ENCODE measurements at places on chromosomes 6 and 20.

DNA sequence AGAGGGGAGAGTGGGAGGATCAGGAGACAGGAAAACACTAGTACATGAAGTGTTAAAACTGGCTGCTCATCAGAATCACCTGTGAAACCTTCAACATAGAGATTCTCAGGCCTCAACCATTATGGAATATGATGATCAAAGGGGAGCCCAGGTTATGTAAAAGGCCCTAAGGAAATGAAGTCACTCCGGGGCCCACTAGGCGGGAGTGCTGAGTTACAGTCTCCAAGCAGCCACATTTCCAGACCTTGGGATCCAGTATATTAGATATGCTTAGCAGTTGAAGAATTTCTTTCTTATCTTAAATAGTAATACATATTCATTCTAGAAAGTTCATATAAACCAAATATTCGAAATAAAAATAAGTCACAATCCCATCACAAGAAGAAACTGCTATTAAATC, 476.3 kb downstream of the PRKN start:
- DNase-seq = no peak

GRCh38 chr20:13638496-13639149, at the start of gene TASP1:
TSS of gene TASP1 (minus strand) at chr20:13638932. CDS start at chr20:13630078, 8,854 bp downstream.
- peak; percentile 91 for DNase-seq

DNA sequence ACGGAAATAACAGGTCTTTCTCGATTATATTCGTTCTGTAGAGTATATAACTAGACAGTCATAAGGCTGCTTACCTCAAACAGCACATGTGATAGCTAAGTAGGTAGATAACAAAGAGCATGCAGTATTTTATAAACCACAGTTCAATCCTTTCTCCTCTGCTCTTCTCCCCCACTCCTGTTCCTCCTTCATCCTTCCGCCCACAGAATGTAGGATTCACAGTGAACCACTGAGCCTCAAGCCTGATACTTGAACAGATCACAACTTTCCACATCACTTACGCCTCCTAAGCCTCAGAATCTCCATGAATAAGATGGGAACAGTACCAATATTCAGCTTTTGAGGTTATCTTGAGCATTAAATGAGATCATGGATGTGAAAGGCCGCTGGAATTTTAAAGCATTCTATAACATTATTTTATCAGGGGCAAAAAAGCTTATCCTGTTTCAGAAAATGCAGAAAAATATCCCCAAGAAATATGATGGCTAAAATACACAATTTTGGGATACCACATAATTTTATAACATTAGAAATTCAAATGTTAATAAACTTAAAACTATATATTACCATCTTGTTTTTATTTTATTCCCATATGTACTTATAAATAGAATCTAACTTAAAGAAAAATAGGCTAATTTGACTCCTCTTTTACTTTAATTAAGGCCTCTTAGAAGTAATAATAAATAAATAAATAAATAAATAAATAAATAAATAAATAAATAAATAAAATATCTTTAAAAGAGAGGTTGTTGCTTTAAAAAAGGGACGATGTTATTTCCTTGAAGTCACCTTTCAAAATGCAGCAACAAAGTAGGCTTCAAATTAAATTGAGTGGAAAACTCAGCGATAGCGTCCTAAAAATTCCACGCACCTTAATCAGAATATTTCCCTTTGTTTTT, 33.4 kb downstream of the MTFR2 start:
- DNase-seq = no peak

DNA sequence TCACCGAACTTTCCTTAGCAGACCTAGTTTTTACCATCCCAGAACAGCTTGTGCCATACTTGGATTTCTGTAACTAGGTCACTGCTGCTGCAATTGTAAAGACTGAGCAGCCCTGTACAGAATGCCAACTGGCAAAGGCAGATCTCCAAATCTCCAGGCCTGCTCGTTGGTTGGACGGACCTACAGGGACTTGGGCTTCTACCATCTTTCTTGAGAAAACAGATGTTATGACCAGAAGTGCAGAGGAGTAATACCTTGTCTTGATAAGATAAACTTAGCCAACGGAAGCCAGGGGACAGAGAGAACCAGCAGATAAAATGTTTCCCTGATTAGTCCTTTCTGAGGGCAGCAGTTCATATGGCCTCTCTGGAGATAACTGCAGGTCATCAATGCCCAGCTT, 304.1 kb downstream of the RFPL4B start:
- DNase-seq = no peak

- DNase-seq = no peak
Measured at GRCh38 chr6:27088068-27088467, 159.4 kb upstream of the PRSS16 start.

- DNase-seq = no peak
Measured at GRCh38 chr6:23055523-23055922, 486.2 kb downstream of the HDGFL1 start.

DNA sequence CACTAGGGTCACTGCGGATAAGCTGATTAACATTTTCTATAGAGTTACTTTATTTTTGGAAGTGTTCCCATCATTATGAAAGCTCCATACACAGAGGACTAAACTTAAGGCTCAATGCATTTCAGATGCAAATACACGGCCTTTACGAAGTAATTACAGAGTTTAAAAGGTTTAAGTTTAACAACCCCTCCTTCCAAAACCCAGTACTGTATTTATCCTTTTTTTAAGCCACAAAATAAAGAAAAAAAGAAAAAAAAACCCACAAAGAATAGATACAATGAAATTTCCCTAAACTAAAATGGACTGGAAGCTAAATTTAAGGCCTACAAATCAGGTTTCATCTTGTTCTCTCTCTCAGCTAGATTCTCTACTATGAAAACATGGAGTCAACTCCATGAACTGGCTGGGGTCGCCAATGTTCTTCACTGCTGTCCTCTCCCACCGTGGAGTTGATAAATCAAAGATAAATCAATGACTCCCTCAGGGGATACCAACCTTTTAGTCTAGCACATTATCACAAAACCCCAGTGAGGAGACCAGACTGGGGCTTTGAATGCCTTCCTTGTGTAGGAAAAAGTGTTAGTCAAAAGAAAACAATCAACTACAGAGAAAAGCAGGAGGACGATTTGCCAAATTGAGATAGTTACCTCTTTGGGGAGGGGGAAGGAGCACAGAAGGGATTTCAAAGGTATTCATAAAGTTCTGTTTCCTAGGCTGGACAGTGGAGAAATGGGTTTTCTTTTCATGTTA, 52.5 kb downstream of the TNFRSF21 start:
- no peak for DNase-seq

- no peak for DNase-seq
Measured at GRCh38 chr6:111709615-111710398, 104.1 kb upstream of the TRAF3IP2 start.

DNA sequence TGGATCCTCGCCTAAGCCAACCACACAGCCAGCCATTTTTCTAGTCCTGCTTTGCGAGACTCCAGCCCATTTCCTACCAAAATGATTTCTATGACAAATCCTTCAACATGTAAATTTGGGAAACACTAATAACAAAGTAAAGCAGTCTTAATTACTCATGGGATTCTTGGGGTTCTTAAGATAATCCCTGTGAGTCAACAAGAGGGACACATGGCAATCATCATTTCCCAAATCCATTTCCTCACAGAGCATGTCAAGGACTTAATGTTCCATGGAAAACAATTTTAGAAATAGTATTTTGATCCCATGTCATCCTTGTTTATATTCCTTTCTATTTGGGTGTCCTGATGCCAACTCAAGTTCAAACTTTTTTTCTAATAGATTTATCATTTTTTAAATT, 322.7 kb upstream of the NOX3 start:
- no peak for DNase-seq

- DNase-seq = no peak
Measured at GRCh38 chr6:121711472-121711871, 276.0 kb downstream of the GJA1 start.

DNA sequence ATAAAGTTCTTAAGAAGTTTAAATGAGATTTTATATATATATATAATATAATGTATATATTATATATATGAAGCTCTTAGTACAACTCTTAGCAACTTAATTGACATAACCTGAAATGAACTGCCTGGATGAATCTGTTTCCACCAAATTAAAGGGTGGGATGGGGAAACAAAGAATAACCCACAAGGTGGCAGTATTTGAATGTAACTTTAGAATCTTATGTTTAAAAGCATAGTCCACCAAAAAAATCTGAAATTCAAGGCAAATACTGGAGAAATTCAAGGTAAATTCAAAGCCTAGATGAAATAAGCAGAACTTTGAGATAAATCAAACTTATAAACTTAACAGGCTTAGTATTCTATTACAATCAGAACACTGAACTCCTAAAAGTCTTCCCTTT, 4.4 kb upstream of the IBTK start:
- no peak for DNase-seq

GRCh38 chr20:8601542-8601912, 467.4 kb upstream of the PLCB4 start:
- DNase-seq = no peak

DNA sequence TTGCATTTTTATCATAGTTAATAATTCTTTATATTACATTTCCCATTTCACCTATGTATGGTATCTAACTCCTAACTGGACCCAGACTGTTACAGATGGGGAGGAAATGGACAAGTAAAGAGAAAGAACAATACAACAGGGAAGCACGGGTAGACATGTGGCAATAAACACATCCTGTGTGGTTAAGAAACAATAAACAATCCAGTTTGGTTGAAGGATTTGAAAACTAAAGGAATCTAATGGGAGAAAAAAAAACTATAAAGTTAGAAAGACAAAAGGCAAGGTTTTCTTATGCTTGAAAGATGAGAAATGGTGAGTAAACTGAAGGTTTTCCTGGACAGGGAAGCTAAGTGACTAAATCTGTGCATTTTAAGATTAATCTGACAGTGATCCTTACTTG, 34.9 kb upstream of the ALDH8A1 start:
- DNase-seq = no peak

- DNase-seq = no peak
Measured at GRCh38 chr6:169087443-169088041, 166.1 kb downstream of the THBS2 start.

- DNase-seq = no peak
Measured at GRCh38 chr20:53595018-53595378, 1.4 kb upstream of the ZNF217 start.

DNA sequence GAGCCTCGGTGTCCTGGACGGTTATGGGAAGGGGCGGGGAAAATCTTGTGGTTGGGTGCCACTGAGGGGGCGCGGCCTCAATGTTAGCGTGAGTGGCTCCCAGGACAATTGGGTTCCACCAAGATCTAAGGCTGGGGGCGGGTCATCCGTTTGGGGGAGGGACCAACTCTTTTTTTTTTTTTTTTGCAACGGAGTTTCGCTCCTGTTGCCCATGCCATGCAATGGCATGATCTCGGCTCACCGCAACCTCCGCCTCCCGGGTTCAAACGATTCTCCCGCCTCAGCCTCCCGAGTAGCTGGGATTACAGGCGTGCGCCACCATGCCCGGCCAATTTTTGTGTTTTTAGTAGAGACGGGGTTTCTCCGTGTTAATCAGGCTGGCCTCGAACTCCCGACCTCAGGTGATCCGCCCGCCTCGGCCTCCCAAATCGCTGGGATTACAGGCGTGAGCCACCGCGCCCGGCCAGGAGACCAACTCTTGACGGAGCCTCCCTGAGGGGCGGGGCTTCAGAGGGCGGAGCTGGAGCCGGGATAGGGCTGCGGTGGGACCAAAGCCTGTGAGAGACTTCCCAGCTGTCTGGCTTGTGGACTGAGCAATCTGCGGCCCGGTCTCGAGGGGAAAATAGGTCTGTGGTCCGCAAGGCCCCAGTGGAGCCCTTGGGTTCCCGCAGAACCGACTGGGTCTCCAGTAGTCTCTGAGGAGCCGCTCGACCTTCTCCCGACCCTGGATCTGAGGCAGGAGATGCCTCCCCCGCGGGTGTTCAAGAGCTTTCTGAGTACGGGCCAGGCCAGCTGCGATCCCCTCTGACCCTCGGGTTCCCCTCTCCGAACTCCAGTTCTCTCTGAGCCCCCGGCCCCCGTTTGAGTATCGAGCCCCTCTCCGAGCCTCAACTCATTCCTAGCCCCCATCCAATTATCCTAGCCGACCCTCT, 1.1 kb downstream of the SPAG4 start:
- peak; percentile 99 for DNase-seq

- no peak for DNase-seq
Measured at GRCh38 chr20:21289651-21290050, 13.5 kb upstream of the XRN2 start.

DNA sequence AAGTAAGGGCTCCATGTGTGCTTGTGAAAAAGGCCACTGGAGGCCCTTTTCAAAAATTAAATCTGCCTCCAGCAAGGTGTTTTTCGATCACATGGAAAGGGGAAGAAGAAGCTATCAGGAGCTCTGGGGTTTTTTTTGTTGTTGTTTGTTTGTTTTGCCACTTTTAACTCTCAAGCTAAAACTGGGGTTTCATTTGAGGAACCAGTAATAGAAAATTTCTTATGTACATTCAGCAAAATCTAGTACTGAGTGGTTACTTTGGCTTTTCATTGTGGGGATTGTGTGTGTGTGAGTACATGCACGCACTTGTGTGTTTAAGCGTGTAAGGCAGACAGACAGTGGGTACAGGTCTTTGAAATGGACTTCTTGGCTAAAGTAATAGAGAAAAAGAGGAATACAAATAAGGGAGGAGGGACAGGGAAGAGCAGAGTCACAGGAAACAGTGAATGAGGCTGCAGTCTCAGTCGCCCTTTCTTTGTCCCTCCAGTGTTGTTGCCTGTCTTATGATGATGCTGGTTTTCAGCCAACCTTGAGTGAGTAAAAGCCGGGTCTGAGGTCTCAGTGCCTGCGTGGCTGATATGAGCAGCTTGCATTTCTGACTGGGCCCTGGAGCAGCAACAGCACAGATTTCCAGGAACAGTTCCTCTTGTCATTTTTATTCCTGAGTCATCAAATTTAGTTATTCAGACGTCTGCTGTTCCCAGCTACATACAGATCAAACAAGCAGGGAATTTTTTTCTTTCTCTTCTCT, 26.2 kb downstream of the SLC16A10 start:
- no peak for DNase-seq

DNA sequence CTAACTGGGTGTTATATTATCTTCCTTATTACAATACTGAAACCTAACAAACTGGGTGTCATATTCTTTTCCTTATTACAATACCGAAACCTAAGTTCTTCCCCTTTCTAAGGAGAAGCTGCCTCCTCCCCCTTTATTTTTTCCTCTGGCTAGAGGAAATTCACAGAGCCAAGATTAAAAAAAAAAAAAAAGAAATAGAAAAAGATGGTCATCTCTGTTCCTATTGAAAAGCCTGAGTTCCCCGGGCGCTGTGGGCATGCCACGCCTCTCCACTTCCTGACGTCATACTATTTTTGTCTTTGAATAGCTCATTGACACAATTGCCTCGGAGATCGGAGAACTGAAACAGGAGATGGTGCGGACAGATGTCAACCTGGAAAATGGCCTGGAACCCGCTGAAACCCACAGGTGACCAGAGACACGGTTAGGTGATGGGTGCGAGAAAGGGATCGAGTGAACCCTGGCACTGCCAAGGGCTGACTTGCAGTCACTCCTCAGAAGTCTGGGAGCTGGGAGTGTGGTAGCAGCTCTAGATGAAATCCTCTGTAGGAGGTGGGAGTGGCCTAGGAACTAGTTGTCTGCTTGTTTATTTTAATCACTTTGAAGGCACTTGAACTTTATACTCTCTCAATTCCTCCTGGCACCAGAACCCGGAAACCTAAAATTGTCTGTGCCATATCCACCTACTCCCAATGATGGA, 82.2 kb upstream of the NAA20 start:
- no peak for DNase-seq

All from GM12864 (cell line).